NCI-H510A treated with DMSO at 0.1 percent for 48 hours (cell line): ENCODE measurements at places on chromosomes 4 and X.

DNA sequence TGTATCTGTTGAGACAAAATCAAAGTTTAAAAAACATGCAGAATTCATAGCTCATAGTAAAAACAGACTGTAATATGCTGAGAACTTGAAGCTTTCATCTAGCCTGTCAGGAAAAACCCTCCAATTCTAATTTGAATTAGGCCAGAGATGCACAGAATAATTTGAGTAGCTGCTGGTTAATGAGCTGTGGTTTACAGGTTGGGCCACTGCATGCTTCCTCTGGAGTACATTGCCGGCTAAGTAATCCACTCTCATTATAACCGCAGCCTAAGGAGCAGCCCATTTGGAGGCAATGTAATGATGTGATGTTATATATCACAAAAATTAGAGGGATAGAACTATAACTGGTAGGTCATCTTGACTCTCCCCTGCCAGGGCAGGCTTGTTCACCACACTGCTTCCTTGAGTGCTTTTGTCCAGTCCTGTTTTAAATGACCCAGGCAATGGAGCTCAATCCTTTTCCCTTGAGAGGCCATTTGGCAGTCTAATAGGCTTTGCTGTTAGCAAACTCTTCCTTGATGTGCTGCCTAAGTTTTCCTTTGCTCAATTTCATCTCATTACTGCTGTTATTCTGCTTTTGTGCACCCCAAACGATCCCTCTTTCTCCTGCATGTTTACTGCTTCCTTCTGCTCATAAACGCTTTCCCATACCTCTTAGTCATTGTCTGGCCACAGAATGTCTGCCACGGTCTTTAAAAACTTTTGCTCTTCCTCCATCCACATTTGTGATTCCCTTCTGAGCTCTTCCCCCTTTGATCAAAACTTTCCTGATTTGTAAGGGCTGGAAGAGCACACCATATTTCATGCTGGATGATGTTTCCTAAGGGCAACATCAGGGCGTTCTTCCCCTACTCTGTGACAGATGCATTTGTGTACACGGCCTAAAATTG lies 230.9 kb downstream of the C4orf33 start:
- DNase-seq, result no peak

GRCh38 chrX:110748256-110748806 lies 47.3 kb downstream of the CHRDL1 start:
- no peak for DNase-seq

DNA sequence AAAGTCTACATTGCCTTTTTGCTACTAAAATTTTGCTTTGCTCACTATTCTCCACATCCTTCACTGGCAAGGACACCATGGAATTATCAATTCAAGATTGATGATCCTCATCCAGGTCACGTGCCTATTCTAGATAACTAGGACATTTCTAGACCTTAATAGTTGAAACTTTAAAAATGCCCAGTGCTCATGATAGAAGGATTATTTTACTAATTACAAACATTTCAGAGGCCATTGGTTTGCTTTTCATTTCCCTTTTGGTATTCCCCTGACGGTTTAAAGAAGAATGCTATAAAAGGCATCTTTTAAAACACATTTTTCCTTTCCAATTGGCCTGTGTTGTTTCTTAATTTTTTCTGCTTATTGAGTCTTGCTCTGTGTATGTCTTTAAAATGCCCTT lies 249.4 kb downstream of the NDST4 start:
- no peak for DNase-seq

- no peak for DNase-seq
These were observed 43.7 kb downstream of the DDX60 start for GRCh38 chr4:168274871-168275270.

DNA sequence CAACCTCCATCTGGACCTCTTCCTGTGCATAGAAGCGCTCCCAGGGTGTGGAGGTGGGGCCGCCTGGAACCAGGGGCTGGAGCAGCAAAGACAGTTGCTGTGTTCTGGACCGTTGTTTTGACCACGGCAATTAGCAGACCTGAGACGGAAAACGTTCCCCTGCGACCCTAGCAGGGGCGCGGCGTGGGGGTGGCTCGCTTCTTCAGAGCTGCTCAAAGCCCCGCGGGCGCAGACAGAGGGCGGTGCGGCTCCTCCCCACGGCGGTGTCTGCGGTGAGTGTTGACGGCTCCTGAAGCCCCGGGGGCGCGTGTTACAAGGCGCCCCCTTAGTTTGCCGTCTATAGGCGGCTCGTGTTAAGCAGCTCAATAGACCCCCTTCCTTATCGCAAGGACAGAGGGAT lies 79.2 kb downstream of the TRIML1 start:
- no peak for DNase-seq

DNA sequence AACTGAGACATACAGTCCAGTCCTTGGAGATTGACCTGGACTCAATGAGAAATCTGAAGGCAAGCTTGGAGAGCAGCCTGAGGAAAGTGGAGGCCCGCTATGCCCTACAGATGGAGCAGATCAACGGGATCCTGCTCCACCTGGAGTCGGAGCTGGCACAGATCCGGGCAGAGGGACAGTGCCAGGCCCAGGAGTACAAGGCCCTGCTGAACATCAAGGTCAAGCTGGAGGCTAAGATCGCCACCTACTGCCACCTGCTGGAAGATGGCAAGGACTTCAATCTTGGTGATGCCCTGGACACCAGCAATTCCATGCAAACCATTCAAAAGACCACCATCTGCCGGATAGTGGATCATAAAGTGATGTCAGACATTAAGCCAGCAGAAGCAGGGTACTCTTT lies 20.4 kb upstream of the FRMPD3 start:
- no peak for DNase-seq

- no peak for DNase-seq
These were observed 88.0 kb downstream of the IRF2 start for GRCh38 chr4:184386271-184386781.

- no peak for DNase-seq
These were observed 340.2 kb upstream of the DKK2 start for GRCh38 chr4:107376293-107376692.

- DNase-seq, result no peak
These were observed 24.5 kb downstream of the WDR17 start for GRCh38 chr4:176090115-176090514.

- no peak for DNase-seq
These were observed 32.1 kb downstream of the HUWE1 start for GRCh38 chrX:53654376-53654775.

DNA sequence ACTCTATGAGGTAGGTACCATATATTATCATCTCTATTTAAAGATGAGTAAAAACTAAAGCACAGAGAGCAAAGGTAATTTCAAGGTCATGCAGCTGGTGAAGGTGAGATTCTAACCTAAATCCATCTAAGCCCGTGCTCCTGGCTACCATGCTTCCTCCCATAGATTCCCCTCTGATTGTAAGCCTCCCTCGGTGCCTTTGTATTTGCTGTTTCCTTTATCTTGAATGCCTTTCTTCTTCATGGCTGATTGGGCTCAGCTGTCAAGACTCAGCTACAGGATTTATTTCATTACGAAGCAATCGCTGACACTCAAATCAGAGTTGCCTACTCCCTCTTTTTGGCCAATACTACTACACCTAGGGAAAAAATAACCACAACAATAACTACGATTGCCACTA lies 217.1 kb downstream of the ARAP2 start:
- DNase-seq, result no peak

DNA sequence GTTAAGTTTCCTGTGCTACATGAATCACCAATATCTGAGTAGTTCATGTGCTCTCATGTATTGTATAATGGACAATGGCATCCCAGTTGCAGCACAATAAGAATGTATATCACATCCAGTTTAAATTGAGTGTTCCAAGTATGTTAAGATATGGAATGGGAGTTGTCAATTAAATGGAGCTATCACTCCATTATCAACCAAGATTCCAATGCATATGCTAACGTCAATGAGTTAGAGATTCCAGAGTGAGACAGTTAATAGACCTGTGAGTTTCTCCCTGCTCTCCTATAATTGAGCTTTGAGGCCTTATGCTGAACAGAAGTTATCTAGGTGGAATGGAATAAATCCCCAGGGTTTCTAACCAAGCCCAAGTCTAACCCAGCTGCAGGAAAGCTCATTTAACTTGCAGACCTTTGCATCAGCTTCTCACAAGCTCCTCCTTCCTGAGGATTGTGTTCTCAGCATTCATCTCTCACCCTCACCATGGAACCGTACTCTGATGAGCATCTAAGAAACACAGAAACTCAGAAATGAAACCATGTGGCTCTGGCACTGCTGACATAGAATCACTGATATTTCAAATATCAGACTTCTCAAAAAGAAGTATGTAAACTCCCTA lies 84.8 kb downstream of the TIGD2 start:
- no peak for DNase-seq
